Activated CD8-positive, alpha-beta memory T cell treated with anti-CD3 and anti-CD28 coated beads, Interleukin-2, amount 10 ng/mL, durations not matched to agents 7 days and 5 days (primary cell): ENCODE measurements at places on chromosomes 12 and 14. TPM values are rescaled to one million over a fixed set of nuclear protein-coding genes. Genes with fewer than 3 reads are reported as not detected.

DNA sequence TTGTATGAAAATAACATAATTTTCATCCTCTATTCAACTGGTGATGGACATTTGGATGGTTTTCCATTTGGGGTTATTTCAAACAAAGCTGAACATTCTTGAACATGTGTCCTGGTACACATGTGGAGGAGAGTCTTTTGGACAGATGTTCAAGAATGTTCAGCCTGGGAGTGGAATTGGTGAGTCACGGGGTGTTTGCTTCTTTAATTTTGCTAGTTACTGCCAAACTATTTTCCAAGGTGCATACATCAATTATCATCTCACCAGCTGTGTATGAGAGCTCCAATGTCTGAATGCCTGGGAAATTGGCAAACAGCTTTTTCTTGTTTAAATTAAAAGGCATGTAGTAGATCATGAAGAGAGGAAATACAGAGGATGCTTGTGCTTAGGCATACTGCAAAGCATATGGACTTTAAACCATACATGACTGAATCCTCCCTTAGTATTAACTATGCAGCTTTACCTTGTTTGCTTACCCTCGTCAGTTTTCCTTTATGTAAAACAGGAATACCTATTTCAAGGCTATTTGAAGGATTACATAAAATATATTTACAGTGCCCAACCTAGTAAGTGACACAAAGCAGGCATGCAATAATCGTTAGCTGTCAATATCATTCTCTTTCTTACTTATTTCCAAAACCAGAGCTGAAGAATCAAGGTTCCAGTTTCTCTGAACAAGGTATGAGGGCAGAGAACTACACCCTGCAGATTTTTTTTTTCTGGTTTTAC lies 152.1 kb downstream of the ITPR2 start:
- no peak for DNase-seq
- H3K4me1 ChIP-seq: no peaks in the 10 kb centered on the region
- H3K36me3 ChIP-seq: peaks cover 19% of the 10 kb centered on the region
- no peaks in the 10 kb centered on the region for H3K27me3 ChIP-seq
- H3K4me3 ChIP-seq: no peak overlapping the region
- H3K27ac ChIP-seq: no peak overlapping the region

DNA sequence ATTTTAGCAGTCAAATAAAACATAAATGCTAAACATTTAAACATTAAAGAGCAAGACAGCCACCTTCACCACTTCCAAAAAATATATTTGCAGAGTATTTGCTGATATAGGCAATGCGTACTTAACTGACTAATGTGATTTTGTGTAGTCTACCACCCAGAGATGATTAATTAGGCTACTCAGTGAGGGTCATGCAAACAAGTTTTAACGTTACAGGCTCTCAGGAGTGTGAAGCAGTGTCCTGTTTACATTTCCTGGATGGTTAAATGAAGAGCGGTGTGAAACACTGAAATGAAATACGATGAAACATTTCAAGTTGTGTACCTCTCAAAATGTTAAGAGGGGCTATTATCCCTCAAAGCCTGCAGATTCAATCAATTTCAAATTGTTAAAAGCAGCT lies 165.8 kb upstream of the LRIG3 start:
- H3K4me3 ChIP-seq: no peak overlapping the region
- no peak overlapping the region for H3K27ac ChIP-seq
- no peak for DNase-seq

DNA sequence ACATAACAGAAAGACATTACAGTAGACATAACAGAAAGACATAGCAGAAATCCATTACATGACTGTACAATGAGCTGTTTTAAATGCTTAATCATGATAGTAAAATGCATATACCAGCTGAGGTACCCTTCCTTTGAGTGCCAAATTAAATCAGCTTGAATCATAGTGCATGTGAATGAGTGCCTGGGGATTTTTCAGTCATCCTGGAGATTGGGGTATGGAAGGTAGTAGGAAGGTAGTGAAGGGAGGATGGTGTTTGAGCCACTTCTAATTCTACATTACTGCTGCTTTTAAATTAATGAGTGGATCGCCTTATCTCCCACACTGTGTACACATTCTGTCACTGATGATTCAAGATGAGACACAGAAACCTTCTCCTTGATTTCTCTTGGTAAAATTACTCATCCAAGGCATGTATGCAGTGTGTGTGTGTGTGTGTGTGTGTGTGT lies 534.2 kb downstream of the LRFN5 start:
- no peak for DNase-seq
- H3K4me3 ChIP-seq: no peak overlapping the region
- H3K27me3 ChIP-seq: no peaks in the 10 kb centered on the region
- no peaks in the 10 kb centered on the region for H3K36me3 ChIP-seq

DNA sequence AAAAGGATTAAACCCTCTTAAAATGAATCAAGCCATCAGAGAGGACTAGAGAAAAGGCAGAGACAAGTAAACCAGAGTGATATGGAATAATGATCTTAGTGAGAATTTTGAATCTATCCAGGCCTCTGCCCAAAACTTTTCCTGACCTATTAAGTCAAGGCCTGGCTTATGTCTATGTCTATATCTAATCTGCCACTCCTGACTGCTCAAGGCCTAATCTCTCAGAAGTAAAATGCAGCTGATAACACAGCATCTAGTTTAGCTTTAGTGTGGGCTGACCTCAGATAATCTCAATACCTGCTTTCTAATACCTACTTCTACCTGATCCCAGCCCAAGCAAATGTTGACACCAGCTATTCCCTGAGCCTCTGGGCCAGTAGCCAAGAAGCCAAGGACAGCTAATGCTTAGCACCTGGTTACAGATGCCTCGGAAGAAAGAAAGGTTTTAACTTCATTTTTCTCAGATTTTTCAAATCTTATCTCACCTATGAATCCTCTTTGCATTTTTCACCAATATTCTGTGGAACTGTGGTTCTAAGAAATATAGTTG lies 1472.5 kb upstream of the SEL1L start:
- H3K4me3 ChIP-seq: no peak overlapping the region
- H3K27ac ChIP-seq: no peak overlapping the region
- DNase-seq: no peak
- no peaks in the 10 kb centered on the region for H3K36me3 ChIP-seq
- no peaks in the 10 kb centered on the region for H3K4me1 ChIP-seq

- no peaks in the 10 kb centered on the region for H3K27me3 ChIP-seq
- DNase-seq: peak; percentile 2
- peaks cover 61% of the 10 kb centered on the region for H3K36me3 ChIP-seq
- H3K4me1 ChIP-seq: peaks cover 80% of the 10 kb centered on the region
Observed at GRCh38 chr12:110733089-110733715, 9.5 kb downstream of the PPP1CC start.

DNA sequence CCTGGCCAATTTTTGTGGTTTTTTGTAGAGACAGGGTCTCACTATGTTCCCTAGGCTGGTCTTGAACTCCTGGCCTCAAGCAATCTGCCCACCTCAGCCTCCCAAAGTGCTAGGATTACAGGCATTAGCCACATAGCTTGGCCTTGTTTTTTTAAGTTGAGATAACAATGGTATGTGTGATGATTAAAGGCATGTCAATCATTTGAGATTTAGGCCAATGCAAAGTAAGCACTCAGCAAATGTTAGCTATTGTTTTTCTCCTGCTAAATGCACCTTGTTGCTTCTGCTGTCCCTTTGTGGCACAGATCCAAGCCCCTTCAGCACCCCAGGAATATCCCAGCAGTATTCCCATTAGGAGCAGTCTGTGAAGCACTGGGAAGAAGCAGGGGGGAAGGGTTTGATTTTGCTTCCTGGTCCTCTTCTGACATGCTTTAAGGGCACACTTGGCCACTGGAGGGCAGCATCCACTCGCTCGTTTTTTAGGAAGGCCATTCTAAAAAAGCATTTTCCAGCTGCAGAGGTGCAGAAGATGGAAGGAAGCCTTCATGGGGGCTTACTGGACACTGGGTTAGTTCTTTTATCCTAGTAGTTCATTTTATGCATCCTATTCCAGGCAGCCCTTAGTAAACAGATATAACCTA lies 70.2 kb upstream of the ZFP36L1 start:
- H3K36me3 ChIP-seq: no peaks in the 10 kb centered on the region
- no peak overlapping the region for H3K27ac ChIP-seq
- no peaks in the 10 kb centered on the region for H3K27me3 ChIP-seq
- H3K4me1 ChIP-seq: no peaks in the 10 kb centered on the region
- peak; percentile 82 for DNase-seq
- H3K4me3 ChIP-seq: no peak overlapping the region

DNA sequence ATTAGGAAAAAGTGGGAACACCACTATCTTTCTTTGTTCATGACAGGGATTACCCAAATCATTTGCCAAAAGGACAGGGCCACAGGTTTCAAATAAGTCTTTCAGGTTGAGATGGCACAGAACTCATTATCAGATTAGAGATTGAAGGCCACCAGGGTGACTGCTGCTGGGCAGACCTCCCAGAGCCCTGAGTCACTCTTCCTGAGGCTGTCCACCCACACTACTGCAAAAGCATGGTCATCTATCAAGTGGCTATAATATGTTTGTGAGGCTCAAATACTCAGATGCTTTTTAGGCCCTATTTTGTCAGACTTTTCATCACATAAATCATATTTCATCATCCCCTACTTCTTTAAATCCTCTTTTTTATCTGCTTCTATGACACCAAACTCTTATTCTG lies 155.3 kb upstream of the CCDC196 start:
- no peaks in the 10 kb centered on the region for H3K4me1 ChIP-seq
- no peaks in the 10 kb centered on the region for H3K36me3 ChIP-seq
- no peak overlapping the region for H3K27ac ChIP-seq
- peaks cover 2% of the 10 kb centered on the region for H3K27me3 ChIP-seq
- no peak for DNase-seq
- H3K4me3 ChIP-seq: no peak overlapping the region

DNA sequence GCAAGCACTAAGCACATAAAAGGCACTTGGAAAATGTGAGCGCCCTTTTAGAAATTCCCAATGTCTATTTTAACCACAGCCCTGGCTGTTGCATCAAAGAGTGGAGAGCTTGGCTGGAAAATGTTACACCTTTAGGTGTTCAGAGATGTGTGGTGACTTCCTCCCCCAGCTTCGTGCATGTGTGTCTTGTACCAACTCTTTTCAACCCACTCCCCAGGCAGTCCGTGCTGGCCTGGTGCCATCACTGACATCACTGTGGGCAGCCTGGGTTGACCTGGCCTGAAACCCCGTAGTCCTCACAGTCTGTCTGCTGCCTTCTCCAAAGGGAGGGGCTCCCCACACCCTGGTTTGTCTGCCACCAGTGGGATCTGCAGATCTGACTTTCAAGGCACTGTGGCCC lies 101.8 kb downstream of the SCARB1 start:
- H3K4me3 ChIP-seq: no peak overlapping the region
- no peak for DNase-seq
- H3K4me1 ChIP-seq: peaks cover under 1% of the 10 kb centered on the region
- H3K36me3 ChIP-seq: no peaks in the 10 kb centered on the region
- H3K27me3 ChIP-seq: peaks cover 47% of the 10 kb centered on the region

DNA sequence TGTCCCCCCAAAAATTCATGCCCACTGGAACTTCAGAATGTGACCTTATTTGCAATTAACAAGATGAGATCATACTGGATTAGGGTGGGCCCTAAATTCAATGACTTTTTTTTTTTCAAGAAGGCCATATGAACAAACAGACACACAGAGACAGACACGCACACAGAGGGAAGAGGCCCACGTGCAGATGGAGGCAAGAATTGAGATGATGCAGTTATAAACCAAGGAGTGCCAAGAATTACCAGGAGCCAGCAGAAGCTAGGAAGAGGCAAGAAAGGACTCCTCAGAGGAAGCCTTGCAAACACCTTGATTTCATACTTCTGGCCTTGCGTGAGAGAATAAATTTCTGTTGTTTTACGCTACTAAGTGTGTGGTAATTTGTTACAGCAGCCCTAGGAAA lies 33.4 kb downstream of the NELL2 start:
- peaks cover 9% of the 10 kb centered on the region for H3K36me3 ChIP-seq
- H3K4me1 ChIP-seq: peaks cover 69% of the 10 kb centered on the region
- H3K27me3 ChIP-seq: no peaks in the 10 kb centered on the region
- DNase-seq: no peak

GRCh38 chr12:29204521-29204920 lies 55.4 kb downstream of the FAR2 start:
- H3K27ac ChIP-seq: no peak overlapping the region
- no peaks in the 10 kb centered on the region for H3K4me1 ChIP-seq
- no peak overlapping the region for H3K4me3 ChIP-seq

- peaks cover 40% of the 10 kb centered on the region for H3K36me3 ChIP-seq
- H3K27me3 ChIP-seq: no peaks in the 10 kb centered on the region
- DNase-seq: peak; percentile 53
- peaks cover 56% of the 10 kb centered on the region for H3K4me1 ChIP-seq
- peak overlapping the region; percentile 95 for H3K27ac ChIP-seq
Observed at GRCh38 chr12:111842556-111843396, 748 bp downstream of the MAPKAPK5 start.

DNA sequence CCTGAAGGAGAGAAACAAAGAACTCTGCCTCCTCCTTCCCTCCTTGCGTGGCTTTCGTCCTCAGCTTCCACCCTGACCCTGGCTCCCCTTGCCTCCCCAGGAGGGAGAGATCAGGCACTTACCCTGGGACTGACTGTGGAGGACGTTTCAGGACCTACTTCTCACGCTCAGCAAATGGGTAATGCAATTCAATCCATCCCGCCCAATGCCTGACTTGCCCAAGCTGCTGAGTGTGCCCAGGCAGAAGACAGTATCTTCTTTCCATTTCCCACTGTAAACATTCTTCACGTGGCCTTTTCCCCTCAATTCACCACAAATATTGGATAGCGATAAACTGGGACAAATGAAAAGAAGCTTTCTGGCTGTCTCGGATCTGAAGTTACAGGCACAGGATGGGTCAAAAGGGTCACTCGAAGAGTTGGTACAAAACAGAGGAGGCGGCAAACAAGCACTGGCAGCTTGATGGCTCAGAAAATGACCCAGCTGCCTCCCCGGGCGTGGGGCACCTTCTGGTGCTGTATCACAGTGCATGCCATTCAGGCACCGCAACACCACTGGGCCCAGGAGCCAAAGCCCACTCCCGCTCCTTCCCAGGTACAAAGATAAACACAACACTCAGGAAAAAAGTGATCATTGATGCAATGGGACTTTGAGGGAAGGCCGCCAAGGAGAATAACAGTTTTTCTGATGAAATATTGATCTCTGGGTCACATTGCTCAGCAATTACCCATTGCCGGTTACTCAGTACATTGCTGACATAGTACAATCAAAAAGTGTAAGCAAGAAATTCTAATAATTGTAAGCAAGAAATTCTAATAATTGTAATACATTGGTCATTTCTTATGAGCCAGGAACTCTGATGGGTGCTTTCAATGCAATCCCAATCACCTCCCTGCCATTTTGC lies 65.8 kb downstream of the TRIM9 start:
- H3K4me1 ChIP-seq: no peaks in the 10 kb centered on the region
- no peak for DNase-seq
- H3K27ac ChIP-seq: no peak overlapping the region
- peaks cover 7% of the 10 kb centered on the region for H3K27me3 ChIP-seq

DNA sequence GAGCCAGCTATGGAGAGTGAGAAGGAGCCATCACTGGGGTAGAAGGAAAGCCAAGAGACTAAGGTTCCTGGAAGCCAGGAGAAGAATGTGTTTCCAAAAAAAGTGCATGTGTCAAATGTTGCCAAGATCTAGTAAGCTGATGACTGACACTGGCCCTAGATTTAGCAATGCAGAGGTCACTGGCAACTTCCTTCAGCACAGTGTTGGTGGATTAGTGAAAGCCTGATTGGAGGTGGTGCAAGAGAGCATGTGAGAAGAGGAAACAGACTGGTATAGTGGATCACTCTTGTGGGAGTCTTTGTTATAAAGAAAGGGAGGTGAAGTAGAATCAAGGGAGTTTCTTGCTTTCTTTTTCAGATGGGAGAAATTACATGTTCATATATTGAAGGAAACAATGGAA lies 34.1 kb upstream of the CHGA start:
- H3K4me3 ChIP-seq: no peak overlapping the region
- DNase-seq: no peak
- H3K27me3 ChIP-seq: peaks cover 23% of the 10 kb centered on the region
- no peaks in the 10 kb centered on the region for H3K4me1 ChIP-seq

Gene FSCB
- not detected for total RNA-seq

Gene OR6C2
- total RNA-seq: not detected

Gene GALNT8
- 0.85 TPM for total RNA-seq

Gene FGF6
- not detected for total RNA-seq

Gene CLEC4D
- total RNA-seq: not detected

Gene AMHR2
- total RNA-seq: not detected
